ENCODE measurements at places on chromosomes 1 and 21.

- DNase-seq, result no peak
Observed at GRCh38 chr1:232440325-232441035, 189.5 kb downstream of the SIPA1L2 start.

DNA sequence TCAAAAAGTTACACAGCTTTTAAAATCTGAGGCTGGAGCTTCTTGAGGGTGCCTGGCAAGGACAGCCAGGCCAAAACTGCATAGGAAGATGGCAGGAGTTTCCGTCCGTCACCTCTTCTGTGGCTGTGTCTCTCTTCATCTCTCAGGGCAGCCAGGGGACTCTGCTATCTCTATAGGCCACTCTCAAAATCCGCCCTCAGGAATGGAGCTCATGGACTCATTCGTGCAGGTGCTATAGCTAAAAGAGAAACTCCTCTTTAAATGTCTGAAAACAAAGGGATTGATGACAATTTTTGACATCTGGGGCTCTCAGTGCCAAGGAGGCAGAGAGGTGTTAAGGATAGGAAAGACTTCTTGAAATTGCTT lies 27.2 kb downstream of the OVAAL start:
- no peak for DNase-seq

- DNase-seq, result no peak
Observed at GRCh38 chr1:196677781-196678509, 26.1 kb downstream of the CFH start.

GRCh38 chr1:242086706-242087105 lies 87.8 kb upstream of the MAP1LC3C start:
- DNase-seq, result no peak

DNA sequence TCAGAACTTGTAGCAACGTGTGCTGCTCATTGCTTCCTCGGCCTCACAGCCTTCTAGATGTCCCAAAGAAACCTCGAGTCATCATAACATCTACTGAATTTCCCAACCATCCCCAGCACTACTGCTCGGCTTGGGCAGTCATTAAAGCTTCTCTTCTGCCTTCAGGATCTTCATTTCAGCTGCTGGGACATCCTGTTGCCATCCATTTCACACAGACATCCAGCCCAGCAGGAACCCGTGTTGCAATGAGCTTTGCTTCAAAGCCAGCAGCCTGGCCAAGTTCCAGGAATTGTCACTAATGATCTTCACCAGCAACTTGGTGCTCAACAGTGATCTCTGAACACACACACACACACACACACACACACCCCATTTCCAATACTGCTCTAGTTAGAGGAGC lies 18.5 kb downstream of the WLS start:
- peak; percentile 83 for DNase-seq

- peak; percentile 80 for DNase-seq
Observed at GRCh38 chr1:66335859-66336640, 197.9 kb upstream of the SGIP1 start.

DNA sequence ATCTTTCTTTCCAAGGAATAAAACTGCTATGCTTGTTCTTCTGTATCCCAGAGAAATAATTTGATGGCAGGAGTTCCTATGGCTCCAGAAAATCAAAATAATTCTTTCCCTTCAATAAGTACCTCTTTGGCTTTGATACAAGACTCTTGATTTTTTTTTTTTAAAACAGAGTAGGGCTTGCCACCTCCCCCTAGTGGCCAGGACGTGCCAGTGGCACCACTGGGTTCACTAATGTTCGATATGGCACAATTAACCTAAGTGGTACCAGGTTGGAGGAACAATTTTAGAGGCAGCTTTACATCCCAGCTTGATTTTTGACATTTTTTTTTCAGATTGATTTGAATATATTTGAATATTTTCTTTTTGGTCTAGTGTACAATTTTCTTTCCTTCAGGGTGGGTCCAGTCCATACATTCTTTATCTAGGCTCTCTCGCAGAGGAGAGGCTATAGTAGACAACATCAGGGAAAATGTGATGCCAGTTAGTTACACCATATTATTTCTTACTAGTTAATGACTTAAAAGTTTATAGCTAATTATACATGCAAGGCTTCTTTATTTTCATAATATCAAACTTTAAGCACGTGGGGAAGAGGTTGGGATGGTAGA lies 330.9 kb downstream of the S1PR1 start:
- DNase-seq, result peak; percentile 31

DNA sequence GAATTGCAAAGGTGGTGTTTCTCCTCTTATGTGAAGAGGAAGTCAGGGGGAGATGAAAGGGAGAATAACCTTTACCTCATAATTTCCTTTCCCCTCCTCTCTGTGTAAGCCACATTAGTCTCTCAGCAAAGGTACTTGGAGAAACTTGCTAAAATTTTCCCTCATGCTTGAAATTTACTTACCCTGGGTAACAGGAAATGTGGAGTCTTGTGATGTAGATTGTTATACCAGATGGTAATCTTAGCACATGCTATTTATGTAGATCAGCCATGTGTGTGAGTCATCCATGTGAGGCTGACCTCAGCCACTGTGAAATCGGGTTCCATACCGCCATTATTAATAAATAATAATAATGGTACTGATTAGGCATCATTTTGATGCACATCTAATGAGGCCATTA lies 128.4 kb downstream of the TGFB2 start:
- no peak for DNase-seq

- peak; percentile 45 for DNase-seq
Observed at GRCh38 chr21:25561668-25562641, 45.3 kb downstream of the MRPL39 start.

GRCh38 chr1:114105421-114105979 lies 48.2 kb downstream of the SYT6 start:
- DNase-seq, result peak; percentile 52

GRCh38 chr1:236810018-236810417 lies 14.9 kb downstream of the MTR start:
- DNase-seq, result no peak
